ENCODE measurements at places on chromosomes 4 and X.

- no peak for DNase-seq
Measured at GRCh38 chrX:8090482-8090881, 80.6 kb downstream of the VCX2 start.

DNA sequence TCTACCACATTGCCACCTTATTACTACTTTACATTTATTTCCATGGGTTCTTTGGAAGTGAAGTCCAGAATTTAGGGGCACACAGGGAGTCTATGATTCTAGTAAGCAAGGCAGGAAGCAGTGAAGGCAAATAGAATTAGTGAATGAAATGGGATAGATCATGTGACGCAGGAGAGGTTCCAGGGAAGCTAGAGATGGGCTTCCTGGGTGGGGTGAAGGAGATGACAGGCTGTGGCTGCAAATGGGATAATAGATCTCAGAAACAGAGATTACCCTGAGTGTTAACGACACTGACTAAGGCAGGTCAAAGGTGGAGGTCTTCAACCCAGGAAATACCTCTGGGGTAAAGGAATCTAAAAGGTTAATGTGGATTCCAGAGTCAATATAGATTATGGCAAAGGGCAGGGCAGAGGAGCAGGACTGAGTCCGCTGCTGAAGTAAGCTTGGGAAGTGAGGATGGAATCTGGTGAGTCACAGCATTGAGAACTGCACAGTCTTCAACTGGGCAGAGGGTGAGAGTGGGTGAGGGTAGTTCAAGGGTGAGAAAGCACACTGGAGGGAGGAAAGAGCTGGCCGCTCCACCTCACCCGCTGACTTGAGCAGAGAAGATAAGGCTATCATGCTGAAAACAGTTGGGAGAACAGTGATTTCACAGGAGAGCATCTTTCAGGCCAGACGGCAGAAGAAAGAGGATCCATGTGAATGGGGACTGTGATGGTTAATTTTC is 70.8 kb downstream of the ANXA3 start:
- no peak for DNase-seq

GRCh38 chr4:42397635-42398170 is 415 bp downstream of the SHISA3 start:
- DNase-seq: no peak

- no peak for DNase-seq
Measured at GRCh38 chr4:108849611-108850168, 86.8 kb upstream of the ETNPPL start.

GRCh38 chr4:98406819-98407218 is 145.6 kb downstream of the RAP1GDS1 start:
- no peak for DNase-seq

- no peak for DNase-seq
Measured at GRCh38 chrX:37976153-37976552, 30.2 kb upstream of the SYTL5 start.

GRCh38 chrX:154411981-154412340 is 622 bp downstream of the TAFAZZIN start:
- peak; percentile 49 for DNase-seq

- DNase-seq: no peak
Measured at GRCh38 chr4:53307819-53308780, 57.8 kb downstream of the SCFD2 start.

GRCh38 chr4:152187693-152188092 is 348.2 kb downstream of the FBXW7 start:
- DNase-seq: no peak

- peak; percentile 68 for DNase-seq
Measured at GRCh38 chr4:109302361-109303139, at the start of gene COL25A1. COL25A1 (minus strand) TSS chr4:109302658.

GRCh38 chr4:178387756-178388155 is 945.5 kb upstream of the AGA start:
- no peak for DNase-seq

DNA sequence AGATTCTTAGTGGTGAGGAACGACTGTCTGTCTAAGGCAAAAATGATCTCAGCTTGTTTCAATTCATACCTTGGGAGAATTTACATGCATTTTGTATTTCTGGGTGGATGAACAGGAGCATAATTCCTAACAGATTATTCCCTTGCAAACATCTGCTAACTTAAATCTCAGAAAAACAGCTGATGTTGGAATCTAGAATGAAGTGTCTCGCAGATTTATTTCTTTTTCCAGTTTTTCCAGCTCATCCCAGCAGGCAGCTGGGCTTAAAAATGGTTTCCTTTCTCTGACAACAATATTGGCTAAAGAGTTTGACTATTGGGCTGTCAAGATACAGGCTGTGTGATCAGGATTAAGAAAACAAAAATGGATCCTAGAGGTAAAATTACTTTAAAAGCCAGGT is 1.1 kb downstream of the LNX1 start:
- DNase-seq: peak; percentile 47

GRCh38 chrX:154804261-154804956 is 876 bp downstream of the MPP1 start:
- no peak for DNase-seq

DNA sequence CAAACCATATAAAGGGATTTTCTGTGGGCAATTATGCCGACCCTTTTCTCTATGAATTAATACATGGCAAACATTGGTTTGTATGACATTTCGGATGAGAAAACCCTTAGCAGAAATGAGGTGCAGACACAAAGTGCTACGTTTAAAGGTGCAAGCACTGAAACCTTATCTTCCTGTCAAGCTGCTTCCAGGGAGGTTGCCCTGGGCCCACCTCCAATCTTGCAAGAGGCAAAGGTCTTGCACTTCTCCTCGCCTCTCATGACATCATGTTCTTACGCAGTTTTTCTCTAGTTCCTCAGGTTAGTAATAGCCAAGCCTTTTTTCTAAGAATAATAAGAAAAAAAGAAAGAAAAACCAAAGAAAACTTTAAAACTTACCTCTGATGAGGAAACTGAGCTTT is 220.1 kb downstream of the DHX15 start:
- no peak for DNase-seq

DNA sequence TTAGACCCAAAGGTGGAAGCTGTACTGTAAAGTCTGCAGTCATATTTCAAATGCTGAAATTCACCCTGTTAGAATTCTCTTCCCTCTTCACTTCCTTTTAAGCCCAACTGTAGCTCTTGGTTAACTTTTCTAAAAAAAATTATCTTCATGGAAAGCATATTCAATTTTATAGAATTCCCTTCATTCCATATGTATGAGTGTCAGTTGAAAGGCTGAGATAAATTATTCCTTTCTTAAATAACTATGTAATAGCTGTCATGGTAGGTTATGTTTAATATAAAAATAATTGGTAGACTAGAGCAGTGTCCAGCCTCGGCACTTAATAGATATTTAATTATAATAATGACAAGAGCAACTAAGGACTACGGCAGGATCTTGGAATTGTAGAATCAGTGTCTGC is 16.8 kb upstream of the ARSH start:
- DNase-seq: no peak

GRCh38 chr4:77827343-77827742 is 8.2 kb upstream of the CNOT6L start:
- DNase-seq: no peak

DNA sequence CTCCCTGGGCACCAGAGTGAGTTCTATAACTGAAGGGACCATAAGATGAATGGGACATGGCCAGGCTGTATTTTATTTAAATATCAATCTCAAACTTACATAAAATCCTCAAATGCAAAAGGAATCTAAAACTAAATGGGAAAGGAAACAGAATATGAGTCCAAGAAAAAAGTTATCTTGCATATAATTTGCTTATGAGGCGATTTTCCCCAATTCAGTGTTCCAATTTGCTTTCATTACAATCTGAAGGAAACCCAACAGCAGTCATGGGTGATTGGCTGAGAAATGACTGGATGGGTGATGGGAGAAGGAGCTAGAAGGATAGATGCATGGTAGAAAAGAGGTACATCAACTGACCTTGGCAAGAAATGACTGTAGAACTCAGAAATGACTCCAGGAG is 511.3 kb upstream of the TENM3 start:
- DNase-seq: no peak

DNA sequence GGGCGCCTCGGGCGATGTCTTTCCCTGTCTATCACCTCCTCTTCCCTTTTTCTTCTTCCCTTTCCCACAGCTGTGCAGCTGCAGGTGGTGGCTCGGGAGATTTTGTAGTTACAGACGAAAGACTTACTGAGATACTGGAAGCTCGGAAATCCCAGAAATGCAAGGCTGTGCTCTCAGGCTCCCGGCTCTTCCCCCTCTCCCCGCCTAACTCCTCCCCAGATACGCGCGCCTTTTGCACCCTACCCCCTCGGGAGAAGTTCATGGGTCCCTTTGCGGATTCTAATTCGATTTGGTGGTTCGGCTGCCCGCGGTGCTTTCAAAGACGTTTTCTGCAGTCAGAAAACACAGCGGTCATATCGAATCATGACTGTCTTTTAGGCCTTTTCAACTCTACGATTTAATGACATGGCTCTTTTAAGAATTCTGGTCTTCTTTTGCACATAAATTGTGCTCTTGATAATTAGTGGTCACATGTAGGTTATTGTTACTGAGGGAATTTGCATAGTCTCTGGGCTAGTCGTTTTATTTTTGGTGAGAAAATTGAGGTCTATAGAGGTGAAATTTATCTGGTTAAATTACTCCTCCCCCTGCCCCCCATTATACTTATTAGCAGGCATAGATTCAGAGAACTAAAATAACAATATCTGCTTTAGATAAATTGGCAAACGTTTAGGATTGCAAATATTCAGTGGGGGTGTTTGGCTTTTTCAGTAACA is 1.6 kb downstream of the SEPTIN11 start:
- peak; percentile 51 for DNase-seq

- DNase-seq: no peak
Measured at GRCh38 chr4:16140231-16140878, 56.5 kb upstream of the PROM1 start.

DNA sequence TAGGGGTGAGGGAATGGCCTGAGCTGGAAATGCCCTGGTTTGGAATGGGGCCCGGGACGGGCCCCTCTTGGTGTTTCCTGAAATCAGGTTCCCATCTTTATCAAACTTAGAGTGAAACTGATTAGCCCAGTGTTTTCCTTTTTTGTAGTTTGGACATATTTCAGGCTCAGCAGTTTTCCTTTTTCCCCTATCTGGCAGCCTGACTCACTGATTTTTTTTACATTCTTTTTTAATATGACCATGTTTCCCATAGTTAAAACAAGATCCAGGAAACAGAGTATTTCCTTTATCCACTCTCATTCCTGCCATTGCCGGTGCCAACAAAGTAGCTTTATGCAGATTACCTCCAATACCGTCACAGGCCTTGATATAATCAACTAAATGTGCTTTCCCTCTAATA is 20.5 kb upstream of the C4orf17 start:
- DNase-seq: no peak

DNA sequence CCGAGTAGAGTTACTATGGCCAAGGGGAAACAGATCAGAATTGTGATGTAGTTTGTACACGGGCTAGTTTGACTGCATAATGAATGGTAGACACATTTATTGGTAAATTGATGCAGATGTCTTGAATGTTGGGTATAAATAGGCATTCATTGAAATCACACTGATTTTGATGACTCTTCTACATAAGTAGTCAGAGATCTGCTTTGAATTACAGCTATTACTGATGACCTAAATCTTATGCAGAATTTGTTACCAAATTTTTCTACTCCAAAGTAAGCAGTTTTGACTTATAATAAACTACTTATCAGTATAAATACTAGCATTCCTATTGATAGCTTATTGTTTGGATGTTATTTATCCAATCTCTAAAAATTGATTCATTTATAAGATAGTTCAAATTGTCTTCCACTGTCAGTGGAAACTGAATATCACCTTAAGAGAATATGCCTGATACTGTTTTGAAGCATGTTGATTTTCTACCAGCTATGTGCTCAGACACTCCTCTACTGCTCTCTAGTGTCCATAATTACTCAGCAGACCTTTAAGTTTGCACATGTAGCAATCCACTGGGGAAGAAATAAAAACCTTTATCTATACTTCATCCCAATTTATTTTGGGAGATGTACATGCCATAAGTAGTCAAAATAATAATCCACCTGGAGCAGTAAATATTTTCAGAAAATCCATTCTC is 120.3 kb downstream of the RASL11B start:
- peak; percentile 55 for DNase-seq

DNA sequence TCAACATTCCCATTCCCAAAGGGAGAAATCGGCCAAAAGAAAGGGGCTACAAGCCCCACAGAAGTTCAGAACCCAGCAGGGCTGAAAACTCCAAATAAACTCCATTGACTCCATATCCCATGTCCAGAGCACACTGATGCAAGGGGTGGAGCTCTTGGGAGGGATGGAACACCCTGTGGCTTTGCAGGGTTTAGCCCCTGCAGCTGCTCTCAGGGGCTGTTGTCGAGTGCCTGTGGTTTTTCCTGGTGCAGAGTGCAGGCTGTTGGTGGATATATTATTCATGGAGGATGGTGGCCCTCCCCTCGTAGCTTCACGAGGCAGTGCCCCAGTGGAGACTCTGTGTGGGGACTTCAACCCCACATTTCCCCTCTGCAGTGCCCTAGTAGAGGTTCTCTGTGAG is 53.7 kb downstream of the PDGFRA start:
- no peak for DNase-seq

DNA sequence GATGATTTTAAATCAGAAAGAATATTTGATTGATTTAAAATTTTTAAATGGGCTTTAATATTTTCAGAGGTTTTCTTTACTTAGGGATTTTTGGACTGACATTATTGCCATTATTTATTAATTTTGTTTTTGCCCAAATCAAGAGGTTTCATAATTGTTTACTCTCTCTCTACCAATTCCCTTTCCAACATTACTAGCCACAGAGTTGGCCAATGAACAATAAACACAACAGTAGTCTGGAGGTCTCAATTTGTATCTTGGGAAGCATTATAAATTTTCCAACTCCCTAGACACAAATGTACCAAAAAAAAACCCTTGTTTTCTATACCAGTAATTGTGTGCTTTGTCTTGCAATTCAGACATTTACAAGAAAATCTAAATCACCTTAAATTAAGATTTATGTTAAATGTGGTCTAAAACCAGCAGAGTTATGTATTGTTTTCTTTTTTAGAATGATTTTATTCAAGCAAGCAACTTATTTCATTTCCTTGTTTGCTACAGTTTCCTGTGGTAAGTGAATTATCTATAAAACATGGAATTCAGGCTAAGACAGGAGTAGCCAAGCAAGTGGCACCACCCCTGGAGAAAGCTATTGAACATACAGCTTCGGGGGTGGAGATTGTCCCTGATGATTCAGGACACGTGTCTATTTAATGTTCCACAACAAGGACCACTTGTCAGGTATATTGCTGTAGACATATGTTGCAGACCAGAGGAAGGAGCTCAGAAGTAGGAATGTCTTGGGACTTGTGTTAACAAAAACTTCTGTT is 622 bp downstream of the KLKB1 start:
- no peak for DNase-seq

DNA sequence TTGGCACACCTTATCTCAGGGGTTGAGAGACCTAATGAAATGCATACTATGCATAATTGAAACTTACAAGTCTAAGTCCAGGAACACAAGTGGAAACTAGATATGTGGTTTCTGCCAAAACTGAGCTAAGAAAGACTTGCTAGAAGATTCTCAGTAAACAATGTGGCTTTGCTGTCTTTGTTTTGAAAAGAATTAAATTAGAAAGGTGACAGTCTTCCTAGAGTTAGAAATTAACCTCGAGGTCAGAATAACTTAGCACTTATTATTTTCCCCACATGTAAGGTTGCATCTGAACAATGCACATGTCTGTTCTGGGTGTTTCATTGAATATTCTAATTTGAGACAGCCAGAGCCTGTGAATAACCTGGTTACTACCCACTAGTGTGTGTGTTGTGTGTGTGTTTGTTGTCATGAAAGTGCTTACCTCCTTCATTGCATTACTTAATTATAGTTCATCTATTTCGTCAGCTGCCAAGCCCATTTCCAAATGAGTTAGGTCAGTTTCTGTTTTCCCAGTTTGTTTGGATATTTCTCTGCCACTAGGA is 1.5 kb downstream of the EREG start:
- no peak for DNase-seq
